ENCODE measurements at places on chromosomes 5 and 9.

GRCh38 chr5:174572591-174572990 is 151.8 kb upstream of the MSX2 start:
- ATAC-seq: no peak

DNA sequence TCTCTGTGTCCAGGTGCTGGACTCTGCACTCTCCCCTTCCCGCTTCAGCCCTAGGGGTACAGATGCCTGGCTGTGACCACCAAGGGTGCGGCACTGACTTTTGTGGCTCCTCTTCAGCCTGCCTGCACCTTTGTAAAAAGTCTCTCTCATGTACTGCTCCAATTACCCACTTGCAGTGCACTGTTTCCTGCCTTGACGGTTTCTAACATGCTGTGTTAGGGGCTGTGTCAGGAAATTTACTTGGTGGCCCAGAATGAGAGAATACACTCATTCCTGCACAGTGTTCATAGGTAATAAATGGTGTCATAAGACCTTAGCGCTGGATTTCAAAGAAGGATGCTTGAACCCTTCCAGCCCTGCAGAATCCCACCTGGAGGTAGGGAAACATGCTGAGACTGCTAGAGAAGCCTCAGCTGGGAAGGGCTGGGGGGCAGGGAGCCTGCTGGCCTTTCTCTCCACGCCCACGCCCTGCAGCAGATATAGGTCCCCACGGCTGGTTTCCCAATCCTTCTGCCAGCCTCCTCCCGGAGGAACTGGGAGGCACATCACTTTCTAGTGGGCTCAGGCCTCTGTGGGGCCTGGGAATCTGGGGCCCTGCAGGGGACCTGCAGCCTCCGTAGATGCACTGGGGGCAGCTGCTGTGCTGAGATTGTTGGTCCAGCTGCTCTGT is 17.6 kb upstream of the HRH2 start:
- ATAC-seq: no peak

GRCh38 chr9:75001719-75002421 is 26.2 kb downstream of the CARNMT1 start:
- peak; percentile 71 for ATAC-seq

DNA sequence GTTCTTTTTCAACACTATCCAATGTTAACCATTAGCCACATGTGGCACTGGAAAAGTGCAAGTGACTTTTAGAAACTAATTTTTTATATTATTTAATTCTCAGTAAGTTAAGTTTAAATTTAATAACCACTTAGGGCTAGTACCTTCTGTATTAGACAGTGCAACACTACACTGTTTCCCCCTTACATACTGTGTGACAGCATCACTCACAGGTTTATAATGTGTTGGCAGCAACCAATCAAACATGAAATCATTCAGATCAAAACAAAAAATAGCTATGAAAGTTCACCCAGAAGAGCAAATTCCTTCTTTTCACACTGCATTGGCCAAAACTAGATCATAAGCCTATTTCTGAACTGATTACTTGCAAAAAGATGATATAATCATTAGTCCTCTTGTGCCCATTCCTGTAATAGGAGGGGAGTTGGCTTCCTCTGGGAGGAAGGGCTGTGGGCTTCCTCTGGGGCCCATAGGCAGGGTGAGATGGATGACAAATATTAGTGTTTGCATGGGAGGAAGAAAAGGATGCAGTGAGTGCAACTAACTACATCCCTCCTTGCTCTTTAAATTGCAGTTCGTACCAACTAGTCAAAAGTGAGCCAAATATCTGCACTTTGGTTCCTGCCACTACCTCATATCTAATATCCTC is 708.1 kb upstream of the RGMB start:
- no peak for ATAC-seq

DNA sequence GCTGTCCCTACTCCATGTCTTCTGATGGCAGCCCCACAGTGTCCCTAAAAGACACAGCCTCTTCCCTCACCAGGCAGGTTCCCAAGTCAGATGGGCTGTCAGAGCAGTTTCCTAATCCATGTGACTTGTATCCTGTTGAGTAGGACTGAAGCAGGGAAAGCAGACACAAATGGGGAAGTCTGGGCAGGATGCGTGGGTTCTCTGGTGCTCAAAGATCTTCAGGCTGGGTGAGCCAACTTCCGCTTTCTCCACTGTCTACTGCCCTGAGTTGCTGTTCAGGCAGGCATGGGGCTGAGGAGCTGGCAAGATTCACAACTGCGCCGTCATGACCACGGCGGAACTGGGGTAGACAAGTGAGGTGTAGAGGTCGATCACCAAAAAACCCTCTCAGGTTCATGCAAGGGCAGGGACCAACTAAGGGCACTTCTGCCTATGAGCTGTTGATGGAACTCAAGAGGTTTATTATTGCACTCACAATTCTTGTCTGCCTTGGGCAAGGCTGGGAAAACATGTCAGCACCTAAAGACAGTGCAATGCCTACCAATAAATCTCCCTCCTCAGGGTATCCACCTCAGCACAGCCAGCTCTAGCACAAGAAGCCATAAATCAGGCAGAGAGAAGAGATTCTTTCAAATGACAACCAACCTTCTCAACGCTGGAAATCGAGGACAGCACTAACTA is 83.4 kb downstream of the RAPGEF1 start:
- peak; percentile 63 for ATAC-seq

DNA sequence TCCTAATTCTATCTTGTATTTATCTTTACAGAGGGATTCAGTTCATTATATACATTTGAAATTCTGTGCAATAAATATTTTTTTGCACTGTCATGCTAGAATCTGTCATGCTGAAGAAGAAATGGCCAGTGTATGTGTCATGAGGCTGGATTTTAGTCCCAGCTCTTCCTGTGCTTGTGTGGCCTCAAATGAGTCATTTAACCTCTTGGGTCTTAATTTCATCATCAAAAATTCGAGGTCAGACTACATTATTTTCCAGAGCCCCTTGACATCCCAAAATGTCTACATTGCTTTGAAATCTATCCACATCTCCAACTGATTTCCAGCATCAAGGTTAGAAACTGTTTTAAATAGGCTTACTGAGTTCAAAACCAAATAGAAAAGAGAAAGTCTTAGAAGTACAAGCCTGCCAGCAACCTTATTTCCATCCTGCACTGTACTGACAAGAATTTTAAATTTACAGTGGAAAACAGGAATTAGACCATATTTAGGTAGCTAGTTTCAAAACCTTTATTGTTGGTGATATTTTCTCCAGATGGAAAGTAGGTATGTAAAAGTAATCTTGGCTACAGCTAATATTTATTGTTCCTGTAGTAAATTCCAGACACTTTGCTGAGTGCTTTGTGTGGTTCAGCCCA is 96.7 kb upstream of the MAMDC2 start:
- ATAC-seq: peak; percentile 78

- ATAC-seq: no peak
Observed at GRCh38 chr5:177610131-177610769, 10.3 kb downstream of the B4GALT7 start.

DNA sequence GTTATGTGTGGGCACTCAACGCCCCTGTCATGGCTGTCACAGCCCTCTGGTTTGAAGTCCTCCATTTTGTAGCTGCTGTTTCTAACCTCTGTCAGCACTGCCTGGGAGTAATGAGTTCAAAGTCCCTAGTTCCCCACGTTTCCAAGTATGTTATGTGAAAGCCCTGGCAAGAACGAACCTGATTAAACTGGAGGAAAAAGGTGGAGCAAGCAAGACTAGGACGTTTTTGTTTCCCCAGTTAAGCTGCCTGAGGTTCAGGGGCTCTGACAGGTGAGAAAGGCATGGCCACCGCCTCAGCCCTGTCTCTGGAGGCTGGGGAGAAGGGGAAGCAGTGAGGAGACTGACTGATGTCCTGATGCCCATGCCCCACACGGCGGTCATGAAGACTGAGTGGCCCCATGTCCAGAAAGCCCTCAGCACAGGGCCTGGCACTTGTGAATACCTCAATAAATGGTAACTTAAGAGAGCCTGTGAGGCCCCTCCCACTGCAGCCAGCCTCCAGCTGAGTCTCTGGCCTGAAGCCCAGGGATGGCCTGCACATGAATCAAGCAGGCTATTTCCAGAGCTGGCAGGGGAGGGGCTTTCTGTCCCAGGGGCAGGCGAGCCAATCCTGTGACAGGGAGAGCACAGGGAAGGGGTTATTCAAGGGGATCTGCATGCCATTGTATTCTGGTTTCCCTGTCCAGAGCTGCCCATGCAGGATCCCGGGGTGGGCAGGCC is 61.8 kb downstream of the PFDN1 start:
- ATAC-seq: peak; percentile 81

DNA sequence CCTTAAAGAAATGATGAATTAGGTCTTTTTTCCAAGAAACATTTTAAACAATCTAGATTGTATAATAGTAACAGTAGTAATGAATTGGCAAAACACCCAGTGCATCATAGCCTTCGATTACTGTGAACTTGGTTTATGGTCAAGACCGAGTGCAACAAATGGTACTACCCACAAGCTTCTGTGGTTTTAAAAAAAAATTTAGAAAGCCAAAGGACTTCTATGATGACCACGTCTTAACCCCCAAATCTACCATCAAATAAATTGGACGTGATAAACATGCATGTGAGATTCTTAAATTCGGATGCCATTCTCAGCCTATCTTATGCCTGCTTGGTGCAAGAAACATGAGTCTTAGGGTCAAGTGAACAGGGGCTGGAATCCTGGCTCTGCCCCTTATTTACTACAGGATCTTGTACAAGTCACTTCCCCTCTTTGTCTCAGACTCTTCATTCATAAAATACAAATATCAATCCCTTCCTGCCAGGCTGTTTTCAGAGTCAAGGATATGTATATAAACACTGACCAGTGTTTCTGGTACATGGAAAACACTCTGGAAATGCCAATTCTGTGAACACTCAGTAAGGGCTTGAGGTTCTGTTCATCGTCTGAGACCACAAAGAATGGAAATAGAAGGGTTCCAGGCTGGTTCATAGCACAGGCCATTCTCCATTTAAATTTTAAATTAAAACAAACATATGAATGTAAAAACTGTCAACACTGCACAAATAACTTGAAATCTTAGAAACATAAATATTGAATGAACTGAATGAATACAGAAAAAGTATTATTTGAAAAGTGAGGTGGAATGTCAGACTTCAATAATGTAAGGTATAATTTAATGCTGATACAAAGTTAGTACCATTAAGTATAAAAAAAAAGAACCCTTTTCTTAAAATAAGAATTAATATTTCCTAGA is 107.8 kb downstream of the NR6A1 start:
- no peak for ATAC-seq

- ATAC-seq: no peak
Observed at GRCh38 chr9:76896035-76896434, 9.9 kb downstream of the PRUNE2 start.

GRCh38 chr5:154375329-154376008 is 70.3 kb upstream of the SAP30L start:
- peak; percentile 32 for ATAC-seq

DNA sequence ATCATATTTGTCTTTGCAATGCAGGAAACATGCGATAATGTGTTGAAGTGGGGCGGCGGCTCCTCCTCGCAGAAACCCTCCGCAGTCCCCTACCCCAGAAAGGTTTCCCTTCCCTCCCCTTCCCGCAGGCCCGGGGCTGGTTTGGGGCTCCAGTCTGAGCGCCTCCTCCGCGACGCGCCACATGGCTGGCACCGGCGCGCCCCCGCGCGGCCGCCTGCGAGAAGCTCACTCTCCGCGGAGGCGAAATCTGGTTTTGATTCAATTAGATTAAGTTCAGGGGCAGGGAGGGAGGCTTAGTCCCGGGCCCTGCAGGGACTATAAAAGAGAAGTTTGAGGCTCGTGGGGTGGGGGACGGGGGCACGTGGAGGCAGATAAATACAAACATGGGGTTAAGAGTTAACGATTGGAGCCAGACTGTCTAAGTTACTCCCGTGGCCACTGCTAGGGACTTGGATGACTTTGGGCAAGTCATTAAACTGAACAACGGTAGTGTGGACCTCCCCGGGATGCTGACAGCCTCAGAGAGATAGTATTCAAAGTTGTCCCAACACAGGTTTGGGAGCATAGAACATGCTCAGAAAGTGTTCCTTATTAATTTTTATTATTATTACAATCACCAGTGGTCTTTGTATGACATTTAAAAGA is 69.4 kb downstream of the MSX2 start:
- peak; percentile 55 for ATAC-seq

DNA sequence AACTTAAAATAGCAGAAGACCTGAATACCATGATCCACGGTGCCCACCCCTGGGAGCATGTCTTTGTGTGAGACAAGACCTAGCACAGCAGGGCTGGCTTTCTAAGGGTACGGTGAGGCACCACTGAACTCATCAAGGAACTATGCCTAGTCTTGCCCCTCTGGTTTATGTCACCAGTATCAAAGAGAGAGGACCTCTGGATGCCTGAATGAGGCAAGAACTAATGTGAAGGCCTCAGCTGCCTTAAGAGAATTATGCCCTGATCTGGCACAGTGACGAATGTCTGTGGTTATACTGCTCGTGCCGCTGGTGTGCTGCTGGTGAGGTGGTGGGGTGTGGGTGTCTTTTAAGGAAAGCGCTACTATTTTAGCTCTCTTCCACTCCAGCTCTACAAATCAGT is 23.0 kb downstream of the NREP start:
- no peak for ATAC-seq

DNA sequence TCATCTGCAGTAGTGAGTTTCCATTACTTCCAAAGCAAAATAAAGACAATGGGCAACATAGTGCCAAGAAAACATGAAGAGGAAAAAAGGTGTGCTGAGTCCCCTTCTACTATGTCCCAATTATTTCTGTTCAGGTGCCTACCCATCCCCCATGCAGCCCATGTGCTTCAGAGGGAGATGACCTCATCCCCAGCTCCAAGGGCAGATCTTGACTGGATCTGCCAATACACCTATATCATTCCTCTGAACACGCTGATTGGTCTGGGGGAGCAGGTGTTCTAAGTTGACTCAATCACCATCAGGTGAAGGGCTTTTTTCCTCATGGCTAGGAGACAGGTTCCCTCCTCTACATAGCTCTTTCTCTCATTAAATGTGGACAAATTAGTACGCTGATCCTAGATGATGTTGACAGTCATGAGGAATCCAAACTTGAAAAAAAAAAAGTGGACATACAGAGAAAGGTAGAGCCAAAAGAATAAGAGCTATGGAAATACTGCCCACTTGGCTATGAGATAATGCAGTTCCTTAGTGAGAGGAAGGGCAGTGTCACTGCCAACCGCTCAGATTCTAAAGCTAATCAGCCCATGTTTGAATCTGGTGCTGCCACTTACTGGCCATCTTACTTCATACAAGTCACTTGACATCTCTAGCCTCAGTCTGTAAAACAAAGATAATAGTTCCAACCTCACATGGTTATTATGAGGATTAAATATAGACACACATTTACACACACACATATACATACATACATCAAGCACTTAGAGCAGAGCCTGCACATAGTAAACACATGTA is 23.1 kb downstream of the PRELID2 start:
- ATAC-seq: no peak

DNA sequence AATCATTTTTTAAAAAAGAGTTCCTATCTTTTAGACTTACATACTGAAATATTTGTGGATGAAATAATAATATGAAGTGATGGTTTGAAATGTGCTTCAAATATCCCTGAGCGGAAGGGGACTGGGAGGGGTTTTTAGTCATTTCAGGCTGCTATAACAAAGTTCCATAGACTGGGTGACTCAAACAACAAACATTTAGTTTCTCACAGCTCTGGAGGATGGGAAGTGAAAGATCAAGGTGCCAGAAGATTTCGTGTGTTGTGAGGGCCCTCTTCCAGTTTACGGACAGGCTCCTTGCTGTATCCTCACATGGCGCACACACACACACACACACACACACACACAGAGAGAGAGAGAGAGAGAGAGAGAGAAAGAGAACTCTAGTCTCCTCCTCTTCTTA is 27.1 kb upstream of the TEX10 start:
- ATAC-seq: no peak

- peak; percentile 50 for ATAC-seq
Observed at GRCh38 chr9:127801955-127802575, 617 bp upstream of the FPGS start.

- no peak for ATAC-seq
Observed at GRCh38 chr5:148387325-148387724, 3.6 kb downstream of the FBXO38 start.

- no peak for ATAC-seq
Observed at GRCh38 chr9:134547161-134548100, 94.2 kb upstream of the COL5A1 start.

Measured in gastroesophageal sphincter (tissue), 4 donors.